Activated gamma-delta T cell treated with Interleukin-2 at 50 U/mL for 16 hours (primary cell): ENCODE measurements at places on chromosomes 13 and 19.

DNA sequence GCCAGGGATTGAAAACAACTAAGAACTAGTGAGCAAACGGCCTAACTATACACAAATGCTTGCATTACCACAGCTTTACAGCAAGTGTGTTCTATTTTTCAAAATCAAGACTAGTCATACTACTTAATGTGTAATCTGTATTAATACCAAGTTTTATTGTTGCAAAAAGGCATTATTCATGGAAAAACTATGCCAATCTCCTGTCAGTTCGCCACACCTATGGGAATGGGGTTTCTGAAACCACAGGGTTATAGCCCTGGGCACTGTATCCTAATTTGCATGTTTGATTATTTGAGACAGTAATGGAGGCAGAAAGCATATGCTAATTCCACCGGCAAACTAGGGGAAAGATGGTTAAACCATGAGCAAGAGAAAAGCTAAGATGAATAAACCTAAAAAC is 14.3 kb downstream of the GAS6 start:
- DNase-seq = no peak

DNA sequence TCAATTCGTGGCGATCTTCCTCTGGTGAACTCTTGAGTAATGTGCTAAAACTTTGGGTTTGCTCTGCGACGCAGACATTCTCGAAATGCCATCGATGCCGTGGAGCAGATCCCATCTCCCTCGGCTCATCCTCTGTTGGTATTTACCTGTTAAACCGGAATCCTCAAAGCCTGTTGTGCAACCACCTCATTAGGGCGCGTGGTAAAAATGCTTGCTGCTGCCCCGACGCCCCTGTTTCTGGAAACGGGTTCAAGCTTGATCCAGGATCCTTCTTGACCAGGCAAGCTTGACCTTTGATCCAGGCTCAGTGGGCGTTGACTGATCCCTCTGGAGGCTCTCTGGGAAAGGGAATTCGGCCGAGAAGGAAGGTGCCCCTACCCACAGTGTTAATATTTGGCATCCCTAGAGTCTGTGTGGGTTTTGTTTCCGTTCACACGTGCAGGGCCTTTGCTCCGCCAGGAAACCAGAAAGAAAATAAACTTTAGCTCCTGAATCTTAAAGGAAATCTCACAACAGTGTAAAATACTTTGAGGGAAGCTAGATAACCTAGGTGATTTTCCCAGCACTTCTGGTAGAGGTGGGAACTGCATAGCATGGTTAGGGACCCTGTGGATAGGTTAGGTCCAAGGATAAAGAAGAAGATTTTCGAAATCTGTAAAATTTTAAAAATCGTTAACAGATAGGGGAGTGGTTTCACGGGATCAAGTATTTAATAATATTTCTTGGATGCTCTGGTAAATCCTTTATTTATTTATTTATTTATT is 1.1 kb downstream of the LSM14A start:
- no peak for DNase-seq

- DNase-seq = no peak
Measured at GRCh38 chr13:94550062-94550738, 45.8 kb downstream of the TGDS start.

DNA sequence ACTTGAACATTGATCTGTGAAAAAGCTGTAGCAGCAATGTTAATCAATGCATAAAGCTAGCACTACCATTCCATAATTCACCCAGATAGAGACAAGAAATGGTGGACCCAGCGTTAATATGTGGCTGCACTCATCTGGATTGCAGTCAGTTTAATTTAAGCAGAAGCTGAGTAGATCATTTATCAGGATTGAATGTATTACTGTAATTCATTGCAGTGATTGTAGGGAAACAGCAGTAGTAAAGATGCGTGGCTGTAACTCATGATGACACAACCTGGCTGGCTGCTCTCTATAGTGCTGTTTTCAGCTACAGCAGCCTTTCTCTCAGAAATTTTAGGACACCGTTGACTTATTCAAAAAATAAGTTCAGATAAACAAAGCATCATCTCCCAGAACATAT is 499.5 kb upstream of the SLITRK6 start:
- no peak for DNase-seq

GRCh38 chr19:6238643-6239281 is 41.0 kb downstream of the MLLT1 start:
- no peak for DNase-seq

DNA sequence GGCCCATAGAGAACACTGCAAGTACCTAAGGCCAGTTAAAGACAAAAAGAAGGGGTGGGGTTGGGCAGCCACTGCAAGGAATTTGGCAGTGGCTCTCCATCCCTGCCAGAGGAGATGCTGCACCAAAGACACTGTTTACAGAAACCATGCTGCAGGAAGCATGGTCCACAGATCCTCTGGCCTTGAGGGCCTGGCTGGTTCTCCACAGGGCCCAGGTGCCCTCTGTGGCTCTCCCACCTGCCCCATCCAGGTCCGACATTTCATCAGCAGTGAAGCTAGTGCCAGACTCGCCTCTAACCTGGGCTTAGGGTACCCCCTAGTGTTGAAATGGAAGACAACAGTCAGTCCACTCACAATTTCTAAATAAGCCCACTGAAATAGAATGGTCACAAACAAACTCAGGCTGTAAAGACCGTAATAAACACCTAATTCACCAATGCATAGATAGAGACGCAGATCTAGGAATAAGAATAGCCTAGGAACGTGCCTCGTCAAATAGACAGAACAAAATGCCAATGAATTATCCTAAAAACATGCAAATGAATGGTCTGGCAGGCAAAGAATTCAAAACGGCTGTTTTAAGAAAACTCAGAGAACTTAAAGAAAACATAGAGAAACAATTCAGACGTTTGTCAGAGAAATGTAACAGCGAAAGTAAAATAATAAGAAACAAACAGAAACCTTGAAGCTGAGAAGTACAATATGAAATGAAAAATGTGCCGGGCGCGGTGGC is 23.3 kb downstream of the LYPD4 start:
- DNase-seq = peak; percentile 22

GRCh38 chr19:47447470-47448359 is 24.0 kb downstream of the SLC8A2 start:
- peak; percentile 26 for DNase-seq

DNA sequence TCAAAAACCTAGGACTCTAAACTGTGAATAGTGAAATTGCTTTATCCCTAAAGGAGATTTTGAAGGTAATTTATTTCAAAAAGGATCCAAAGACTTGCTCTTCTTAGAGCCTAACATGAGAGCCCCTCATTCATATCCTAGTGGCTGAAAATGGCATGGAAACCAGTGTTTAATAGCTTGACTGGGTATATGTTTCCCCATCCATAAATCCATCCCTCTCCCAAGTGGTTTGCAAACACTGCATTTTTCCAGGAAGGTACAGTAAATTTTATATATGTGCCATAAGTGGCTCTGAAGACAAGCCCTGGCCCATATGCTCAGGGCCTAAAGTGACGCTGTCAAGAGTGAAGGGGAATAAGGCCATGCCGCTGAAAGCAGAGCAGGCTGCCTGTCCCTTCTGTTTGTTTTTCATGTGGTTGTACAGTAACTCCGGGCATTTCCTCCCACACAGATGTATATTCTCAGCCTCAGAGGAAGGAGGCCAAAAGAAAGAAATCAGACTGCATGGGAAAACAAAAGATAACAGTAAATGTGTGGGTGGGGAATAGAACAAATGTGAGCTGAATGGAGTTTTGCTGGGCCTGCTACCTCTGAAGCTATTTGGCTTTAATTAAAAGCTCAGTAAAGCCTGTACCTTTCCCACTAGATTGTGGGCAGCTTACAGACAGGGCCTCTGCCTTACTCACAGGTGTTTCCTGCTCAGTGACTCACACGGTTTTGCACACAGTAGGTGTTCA is 181.9 kb downstream of the PCDH9 start:
- DNase-seq = no peak

DNA sequence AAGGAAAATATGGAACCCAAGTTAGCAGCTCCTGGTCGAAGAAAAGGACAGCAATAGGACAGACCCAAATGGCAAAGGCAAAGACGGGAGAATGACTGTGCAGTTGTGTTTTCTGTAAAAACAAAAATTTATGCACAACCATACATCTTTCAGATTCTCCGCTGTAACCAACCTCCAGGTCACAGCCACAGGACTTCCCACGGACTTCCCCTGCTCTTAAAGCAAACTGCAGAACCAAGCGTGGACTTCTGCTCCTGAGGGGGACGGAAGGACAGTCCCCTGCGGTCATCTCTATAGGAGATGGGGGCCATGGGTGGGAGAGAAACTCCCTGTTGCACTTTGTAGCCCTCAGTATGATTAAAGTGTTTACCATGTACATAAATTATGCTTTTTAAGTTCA is 2.5 kb downstream of the GRTP1 start:
- no peak for DNase-seq

GRCh38 chr19:48963371-48964204 is 1.5 kb upstream of the FTL start:
- peak; percentile 60 for DNase-seq

DNA sequence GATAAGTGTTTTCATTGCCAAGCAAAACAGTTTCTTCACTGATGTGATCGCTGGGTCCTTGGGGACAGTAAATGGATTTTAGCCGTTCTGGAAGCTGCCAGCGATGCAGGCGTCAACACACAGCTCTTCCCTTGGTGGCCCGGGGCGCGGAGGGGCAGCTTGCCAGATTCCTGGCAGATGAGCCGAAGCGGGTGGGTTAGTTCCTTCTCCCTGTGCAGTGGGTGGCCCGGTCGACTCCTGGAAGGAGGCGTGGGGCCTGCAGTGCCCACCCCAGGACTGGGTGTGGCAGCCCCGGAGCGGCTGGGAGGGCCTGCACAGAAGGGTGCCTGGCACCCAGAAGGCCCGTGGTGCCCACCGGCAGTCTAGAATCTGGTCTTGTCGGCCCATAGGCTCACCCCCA is 69.0 kb downstream of the KDM4B start:
- no peak for DNase-seq

DNA sequence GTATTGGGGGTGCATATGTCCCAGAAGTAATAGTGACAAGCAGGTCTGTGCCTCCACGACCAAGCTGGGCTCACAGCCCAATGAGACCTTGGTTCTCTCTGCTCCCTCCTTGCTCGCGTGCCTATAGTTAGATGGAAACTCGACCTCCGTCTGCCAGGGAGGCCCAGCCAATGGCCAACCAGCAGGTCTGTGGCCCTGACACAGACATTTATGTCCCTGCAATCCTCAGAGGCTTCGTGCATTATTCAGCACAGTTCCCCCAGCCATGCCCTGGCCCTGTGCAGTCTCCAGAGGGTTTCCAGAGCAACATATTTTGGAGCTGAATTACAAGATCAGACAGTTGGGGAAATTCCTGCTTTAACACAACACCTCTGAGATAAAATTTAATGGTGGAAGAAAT is 105.1 kb downstream of the UQCRFS1 start:
- no peak for DNase-seq

GRCh38 chr13:42746866-42747265 is 34.5 kb upstream of the FAM216B start:
- DNase-seq = no peak

GRCh38 chr13:48038761-48039160 is 1.2 kb downstream of the NUDT15 start:
- no peak for DNase-seq

DNA sequence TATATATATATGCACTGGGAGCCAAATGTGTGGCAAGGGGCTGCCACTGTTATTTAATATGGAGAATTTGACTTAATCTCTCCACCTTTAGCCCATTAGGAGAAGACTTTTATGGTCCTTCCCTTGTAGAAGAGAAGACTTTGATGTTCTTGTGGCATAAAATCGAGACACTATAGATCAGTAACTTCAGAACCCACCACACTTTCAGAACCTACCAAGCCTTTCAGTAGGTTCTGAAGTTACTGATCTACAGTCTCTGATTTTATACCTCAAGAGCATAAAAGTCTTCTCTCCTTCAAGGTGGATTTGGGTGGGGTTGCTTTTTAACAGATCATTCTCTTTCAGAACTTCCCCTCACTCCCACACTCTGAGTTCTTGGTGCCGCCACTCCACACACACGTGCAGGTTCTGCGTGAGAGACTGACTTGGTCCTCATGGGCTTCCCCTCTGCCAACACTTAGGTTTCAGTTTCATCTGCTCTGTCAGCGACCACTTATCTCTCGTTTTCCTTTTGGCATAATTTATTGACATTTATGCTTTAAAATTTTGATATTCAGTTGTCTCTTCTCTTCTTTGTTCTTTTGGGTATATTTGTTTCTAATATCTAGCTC is 213.4 kb upstream of the PCDH17 start:
- DNase-seq = no peak

DNA sequence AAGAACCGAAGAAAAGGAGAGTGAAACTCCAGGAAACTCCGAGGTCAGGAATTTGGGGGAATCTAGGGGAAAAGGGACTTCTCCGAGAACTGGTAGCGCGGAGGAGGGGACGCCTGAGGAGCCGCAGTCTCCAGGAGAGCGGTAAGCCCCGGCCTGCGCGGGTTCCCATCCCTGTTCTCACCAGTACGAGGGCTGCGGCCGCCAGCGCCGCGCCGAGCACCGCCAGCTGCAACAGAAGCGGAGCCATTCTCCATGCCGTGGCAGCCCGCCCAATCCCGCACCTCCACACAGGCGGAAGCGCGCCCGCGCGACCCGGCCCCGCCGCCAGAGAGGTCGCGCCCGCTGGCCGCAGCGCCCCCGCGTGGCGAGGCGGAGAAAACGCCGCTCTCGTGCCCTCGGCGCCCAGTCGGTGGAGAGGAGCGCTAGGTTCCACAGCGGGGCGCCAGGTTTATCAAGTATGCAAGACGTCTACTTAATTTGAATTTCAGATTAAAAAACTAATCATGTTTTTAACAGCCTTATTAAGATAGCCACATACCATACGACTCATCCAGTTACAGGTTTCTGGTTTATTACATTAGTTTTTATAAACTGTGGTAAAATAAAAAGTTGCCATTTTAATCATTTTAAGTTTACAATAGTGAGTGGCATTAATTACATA is at the start of gene ALG5:
Gene ALG5 (minus strand): TSS at position 287 of the 661 bp plus-strand sequence. CDS start 40 bp downstream, at position 247.
- peak; percentile 90 for DNase-seq

DNA sequence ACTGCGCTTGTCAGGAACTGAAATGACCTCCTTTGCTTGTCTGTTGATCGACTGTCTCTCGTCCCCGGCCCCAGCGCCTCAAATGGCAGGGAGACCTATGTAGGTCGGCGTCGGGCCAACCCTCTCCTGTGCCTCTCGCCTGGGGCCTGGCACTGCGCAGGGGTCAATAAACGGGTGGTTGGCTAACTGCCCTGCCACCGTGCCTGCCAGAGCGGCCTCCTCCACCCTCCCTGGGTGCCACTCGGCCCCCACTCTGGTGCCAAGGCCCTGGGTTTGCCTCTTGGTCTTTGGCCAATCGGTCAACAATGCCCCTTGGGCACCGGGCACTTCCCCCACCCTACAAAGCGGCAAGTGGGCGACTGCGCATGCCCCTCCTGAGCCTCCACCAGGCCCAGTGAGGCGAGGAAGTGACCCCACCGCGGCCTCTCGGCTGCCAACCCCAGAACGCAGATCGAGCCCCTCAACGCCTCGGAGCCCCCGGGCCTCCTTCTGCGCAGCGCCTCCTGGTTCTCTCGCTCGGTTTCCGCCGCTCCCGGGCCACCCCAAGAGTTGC is 1.1 kb downstream of the KEAP1 start:
- peak; percentile 43 for DNase-seq

- DNase-seq = no peak
Measured at GRCh38 chr13:50493683-50494082, 349.8 kb downstream of the DLEU7 start.

DNA sequence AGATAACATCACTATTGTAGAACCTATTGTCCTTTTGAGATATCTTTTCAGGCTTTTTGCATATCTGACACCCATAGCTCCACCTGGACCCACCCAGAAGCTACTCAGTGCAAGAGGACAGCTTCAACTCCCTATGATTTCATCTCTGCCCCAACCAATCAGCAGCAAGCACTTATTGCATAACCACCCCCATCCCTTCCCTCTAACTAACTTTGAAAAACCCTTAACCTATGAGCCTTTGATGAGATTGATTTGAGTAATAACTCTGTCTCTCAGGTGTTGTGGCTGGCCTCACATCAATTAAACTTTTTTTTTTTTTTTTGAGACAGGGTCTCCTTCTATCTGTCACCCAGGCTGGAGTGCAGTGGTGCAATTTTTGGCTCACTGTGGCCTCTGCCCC is 13.4 kb upstream of the MTRF1 start:
- no peak for DNase-seq
